Germinal center (tissue), 1 donor: ENCODE measurements at places on chromosomes 5 and 9.

GRCh38 chr9:10704720-10705119 lies 91.9 kb upstream of the PTPRD start:
- no peak for DNase-seq

GRCh38 chr9:104958751-104959150 lies 30.8 kb upstream of the ABCA1 start:
- DNase-seq, result no peak

GRCh38 chr5:149464796-149465489 lies 85.9 kb upstream of the IL17B start:
- no peak for DNase-seq

DNA sequence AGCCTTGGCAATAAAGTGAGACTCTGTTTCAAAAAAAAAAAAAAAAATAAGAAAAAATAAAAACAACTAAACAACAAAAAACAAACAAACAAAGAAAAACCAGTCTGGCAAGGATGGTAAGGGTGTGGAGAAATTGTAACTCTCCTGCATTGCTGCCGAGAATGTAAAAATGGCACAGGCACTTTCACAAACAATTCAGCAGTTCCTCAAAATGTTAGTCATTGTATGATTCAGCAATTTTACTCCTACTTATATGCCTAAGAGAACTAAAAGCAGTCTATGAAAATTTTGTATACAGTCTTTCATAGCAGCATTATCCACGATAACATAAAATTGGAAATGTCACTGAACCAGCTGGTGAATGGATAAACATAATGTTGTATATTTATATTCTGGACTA lies 280.4 kb downstream of the CDH9 start:
- DNase-seq, result no peak
